Activated naive CD4-positive, alpha-beta T cell treated with anti-CD3 and anti-CD28 coated beads for 36 hours (primary cell): ENCODE measurements at places on chromosomes 12 and 14. TPM values are rescaled to one million over a fixed set of nuclear protein-coding genes. Genes with fewer than 3 reads are reported as not detected.
A peak's percentile ranks its signal among the peaks of the same experiment; 100 is the strongest.

- no peaks in the 10 kb centered on the region for H3K27me3 ChIP-seq
These were observed 636 bp downstream of the FBXO33 start for GRCh38 chr14:39431416-39432178.

GRCh38 chr12:87231818-87232217 lies 797.4 kb downstream of the C12orf50 start:
- DNase-seq = no peak
- no peaks in the 10 kb centered on the region for H3K36me3 ChIP-seq
- H3K27ac ChIP-seq = no peak overlapping the region
- no peaks in the 10 kb centered on the region for H3K4me1 ChIP-seq
- H3K4me3 ChIP-seq = no peak overlapping the region
- H3K27me3 ChIP-seq = no peaks in the 10 kb centered on the region

- DNase-seq = no peak
- H3K4me1 ChIP-seq = peaks cover 5% of the 10 kb centered on the region
- H3K27me3 ChIP-seq = peaks cover 2% of the 10 kb centered on the region
- no peak overlapping the region for H3K27ac ChIP-seq
- no peaks in the 10 kb centered on the region for H3K36me3 ChIP-seq
These were observed 170.5 kb downstream of the TSPAN9 start for GRCh38 chr12:3247629-3248161.

DNA sequence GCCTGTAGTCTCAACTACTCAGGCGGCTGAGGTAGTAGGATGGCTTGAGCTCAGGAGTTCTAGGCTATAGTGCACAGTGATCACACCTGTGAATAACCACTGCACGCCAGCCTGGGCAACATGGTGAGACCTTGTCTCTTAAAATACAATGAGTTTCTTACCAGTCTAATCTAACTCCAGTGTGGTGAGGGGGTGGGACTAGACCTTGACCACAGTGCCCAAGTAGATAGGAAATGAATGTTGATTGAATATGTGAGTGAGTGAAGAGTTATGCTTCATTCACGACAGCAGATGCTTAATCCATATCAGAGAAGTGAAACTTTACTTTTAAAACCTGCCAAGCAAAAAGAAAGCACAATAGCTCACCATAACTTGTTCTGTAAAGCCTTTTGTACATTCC lies 11.2 kb upstream of the AK7 start:
- no peak overlapping the region for H3K27ac ChIP-seq
- no peaks in the 10 kb centered on the region for H3K27me3 ChIP-seq
- peaks cover 5% of the 10 kb centered on the region for H3K4me1 ChIP-seq
- H3K36me3 ChIP-seq = peaks cover 9% of the 10 kb centered on the region

DNA sequence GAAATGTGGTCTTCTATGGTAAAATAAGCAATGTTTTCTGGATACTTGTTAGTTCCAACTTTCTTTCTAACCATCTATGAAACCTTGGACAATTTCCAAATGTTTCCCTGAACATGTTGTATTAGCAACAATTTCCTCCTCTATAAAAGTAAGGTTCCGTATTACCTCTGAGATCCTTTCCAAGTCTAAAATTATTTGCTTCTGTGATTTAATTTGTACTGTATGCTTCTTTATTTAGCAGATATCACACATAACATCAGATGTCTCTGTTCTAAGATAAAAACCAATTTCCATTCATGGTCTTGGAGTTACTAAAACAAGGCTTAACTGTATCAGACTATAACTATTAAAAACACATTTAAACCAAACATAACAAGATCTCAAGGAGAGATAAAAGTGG lies 177.2 kb downstream of the FOXA1 start:
- H3K27me3 ChIP-seq = no peaks in the 10 kb centered on the region
- no peaks in the 10 kb centered on the region for H3K36me3 ChIP-seq
- no peak overlapping the region for H3K4me3 ChIP-seq
- H3K27ac ChIP-seq = no peak overlapping the region

GRCh38 chr12:68667291-68667690 lies 19.5 kb upstream of the NUP107 start:
- H3K27ac ChIP-seq = peak overlapping the region; percentile 16
- H3K4me1 ChIP-seq = peaks cover 36% of the 10 kb centered on the region
- peaks cover 6% of the 10 kb centered on the region for H3K36me3 ChIP-seq
- no peak for DNase-seq
- no peaks in the 10 kb centered on the region for H3K27me3 ChIP-seq

DNA sequence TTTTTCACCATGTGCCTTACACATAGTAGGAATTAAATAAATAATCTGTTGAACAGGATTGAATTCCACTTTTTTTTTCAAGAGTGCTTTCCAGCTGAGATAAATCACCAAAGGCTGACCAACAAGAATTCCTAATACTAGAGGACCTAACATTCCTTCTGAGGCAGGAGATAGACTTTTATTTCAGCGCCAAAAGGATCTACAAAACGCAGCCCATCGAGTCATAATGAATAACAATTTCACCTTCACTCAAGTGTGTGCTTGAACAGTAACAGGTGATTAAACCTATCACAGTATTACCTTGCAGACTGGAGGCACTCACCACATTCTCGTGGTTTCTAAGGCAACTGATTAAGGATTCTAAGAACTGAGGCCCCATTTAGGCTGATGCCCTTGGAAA lies 224.3 kb upstream of the ATP2B1 start:
- DNase-seq = no peak
- peaks cover 28% of the 10 kb centered on the region for H3K4me1 ChIP-seq
- no peaks in the 10 kb centered on the region for H3K27me3 ChIP-seq
- H3K4me3 ChIP-seq = no peak overlapping the region
- no peaks in the 10 kb centered on the region for H3K36me3 ChIP-seq

DNA sequence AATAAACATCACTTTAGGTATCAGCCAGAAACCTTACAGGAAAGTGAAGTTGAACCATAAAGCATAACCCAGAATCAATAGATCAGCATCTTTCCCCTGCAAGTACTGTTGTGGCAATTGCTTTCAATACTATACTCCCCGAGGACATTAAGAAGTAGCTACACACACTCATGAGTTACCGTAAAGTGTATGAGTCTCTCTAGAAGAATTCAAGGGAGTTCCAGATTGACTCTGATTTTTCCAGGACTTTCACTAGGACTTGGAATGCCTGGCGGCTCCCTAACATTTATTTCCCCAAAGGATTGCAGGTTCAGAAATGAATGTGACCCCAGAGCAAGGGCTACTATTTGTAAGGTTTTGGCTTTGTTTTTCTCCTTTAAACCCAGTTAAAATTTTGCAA lies 465.4 kb upstream of the MDGA2 start:
- no peak overlapping the region for H3K4me3 ChIP-seq
- H3K36me3 ChIP-seq = no peaks in the 10 kb centered on the region
- DNase-seq = no peak
- H3K27me3 ChIP-seq = no peaks in the 10 kb centered on the region

DNA sequence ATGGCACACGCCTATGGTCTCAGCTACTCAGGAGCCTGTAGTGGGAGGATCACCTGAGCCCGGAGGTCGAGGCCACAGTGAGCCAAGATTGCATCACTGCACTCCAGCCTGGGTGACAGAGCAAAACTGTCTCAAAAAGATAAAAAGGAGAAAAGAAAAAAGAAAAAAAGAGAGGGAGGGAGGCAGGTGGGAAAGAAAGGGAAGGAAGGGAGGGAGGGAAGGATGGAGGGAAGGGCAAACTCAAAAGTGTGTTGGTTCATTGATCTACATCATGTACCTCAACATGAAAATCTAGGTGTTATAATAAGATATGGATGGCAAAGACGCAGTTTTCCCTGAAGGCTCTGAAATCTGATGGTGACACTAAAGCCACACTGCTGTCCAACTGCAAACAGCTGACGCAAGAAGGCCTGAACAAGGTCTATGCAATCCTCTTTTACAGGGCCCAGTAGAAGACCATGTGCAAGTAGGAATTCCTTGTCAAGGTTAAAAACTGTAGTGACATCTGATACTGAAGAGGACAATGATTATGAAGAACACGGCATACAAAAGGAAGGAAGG lies 143.6 kb downstream of the ITPR2 start:
- DNase-seq = no peak
- no peak overlapping the region for H3K27ac ChIP-seq
- H3K27me3 ChIP-seq = no peaks in the 10 kb centered on the region
- H3K4me3 ChIP-seq = no peak overlapping the region
- peaks cover 30% of the 10 kb centered on the region for H3K36me3 ChIP-seq
- H3K4me1 ChIP-seq = no peaks in the 10 kb centered on the region

GRCh38 chr14:61923348-61923747 lies 161.1 kb downstream of the SNAPC1 start:
- H3K4me1 ChIP-seq = no peaks in the 10 kb centered on the region
- no peak overlapping the region for H3K4me3 ChIP-seq
- H3K27ac ChIP-seq = no peak overlapping the region
- H3K36me3 ChIP-seq = no peaks in the 10 kb centered on the region
- peaks cover 15% of the 10 kb centered on the region for H3K27me3 ChIP-seq
- DNase-seq = peak; percentile 18

GRCh38 chr12:67508830-67509229 lies 139.7 kb upstream of the DYRK2 start:
- H3K4me1 ChIP-seq = peaks cover 12% of the 10 kb centered on the region
- no peak for DNase-seq
- no peak overlapping the region for H3K4me3 ChIP-seq
- no peak overlapping the region for H3K27ac ChIP-seq
- no peaks in the 10 kb centered on the region for H3K27me3 ChIP-seq
- H3K36me3 ChIP-seq = no peaks in the 10 kb centered on the region

- H3K27me3 ChIP-seq = no peaks in the 10 kb centered on the region
- DNase-seq = peak; percentile 48
- H3K4me3 ChIP-seq = no peak overlapping the region
- peaks cover 61% of the 10 kb centered on the region for H3K4me1 ChIP-seq
- peaks cover 3% of the 10 kb centered on the region for H3K36me3 ChIP-seq
These were observed 448.6 kb downstream of the FUT8 start for GRCh38 chr14:65860956-65861611.

- no peaks in the 10 kb centered on the region for H3K4me1 ChIP-seq
- peaks cover 32% of the 10 kb centered on the region for H3K36me3 ChIP-seq
- H3K27me3 ChIP-seq = no peaks in the 10 kb centered on the region
- no peak for DNase-seq
- H3K4me3 ChIP-seq = no peak overlapping the region
These were observed 55.7 kb downstream of the SFSWAP start for GRCh38 chr12:131766382-131767107.

DNA sequence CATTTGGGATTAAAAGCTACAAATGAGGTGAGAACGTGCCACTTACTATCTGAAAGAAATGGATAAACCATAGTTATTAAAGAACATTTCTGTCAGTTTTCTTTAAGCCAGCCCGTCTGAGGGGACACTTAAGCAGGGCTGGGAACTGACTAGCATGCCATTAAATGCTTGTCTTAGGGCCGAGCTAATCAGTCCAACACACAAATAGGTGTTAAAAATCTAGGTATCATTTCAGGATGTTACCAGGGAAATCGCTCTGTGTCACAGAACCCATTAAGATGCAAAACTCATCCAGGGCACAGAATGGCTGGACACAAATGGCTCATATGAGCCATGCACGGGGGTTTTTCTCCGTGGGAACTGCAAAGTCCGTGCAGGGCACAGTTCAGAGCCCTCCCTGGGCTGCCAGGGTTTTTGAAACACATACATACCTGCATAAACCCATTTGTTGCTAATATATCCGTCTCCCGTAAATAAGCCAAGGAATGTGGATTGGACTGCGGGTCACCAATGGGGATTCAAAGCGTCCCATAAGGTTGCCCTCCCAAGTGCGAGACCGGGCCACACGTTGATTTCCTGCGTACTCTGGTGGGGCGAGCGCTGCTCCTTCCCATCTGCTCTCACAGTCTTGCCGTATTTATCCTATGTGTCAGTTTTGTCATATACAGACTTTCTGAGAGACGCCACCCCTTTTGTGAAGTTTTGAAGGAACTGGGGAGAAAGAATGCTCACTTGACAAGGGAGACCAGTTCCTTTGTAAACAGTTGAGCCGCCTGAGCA lies 5.4 kb upstream of the GSC start:
- no peak overlapping the region for H3K27ac ChIP-seq
- DNase-seq = no peak
- H3K4me3 ChIP-seq = no peak overlapping the region
- H3K36me3 ChIP-seq = no peaks in the 10 kb centered on the region
- peaks cover 11% of the 10 kb centered on the region for H3K4me1 ChIP-seq

- H3K4me3 ChIP-seq = no peak overlapping the region
- peaks cover 3% of the 10 kb centered on the region for H3K27me3 ChIP-seq
- no peak for DNase-seq
- no peaks in the 10 kb centered on the region for H3K4me1 ChIP-seq
- no peak overlapping the region for H3K27ac ChIP-seq
These were observed 459.5 kb upstream of the PDE3A start for GRCh38 chr12:19908830-19909229.

DNA sequence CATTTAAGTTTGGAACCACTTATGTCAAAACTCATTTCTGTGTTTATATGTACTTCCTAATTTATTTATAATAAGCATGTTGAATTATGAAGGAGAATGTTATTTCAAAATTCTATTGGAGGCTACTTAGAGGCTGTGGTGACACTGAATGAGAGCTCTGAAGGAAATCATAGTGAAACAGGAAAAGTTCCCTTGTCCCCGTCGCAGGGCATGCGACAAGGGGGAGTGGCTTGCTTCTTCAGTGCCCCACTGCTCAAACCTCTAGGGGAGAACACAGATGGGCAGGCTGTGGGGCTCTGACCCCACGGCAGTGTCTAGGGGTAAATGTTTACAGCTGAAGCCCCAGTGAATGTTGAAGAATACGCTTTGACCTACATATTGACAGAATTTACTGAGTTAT lies 261.9 kb downstream of the RAD51B start:
- no peaks in the 10 kb centered on the region for H3K4me1 ChIP-seq
- H3K27ac ChIP-seq = no peak overlapping the region
- no peaks in the 10 kb centered on the region for H3K36me3 ChIP-seq
- no peak overlapping the region for H3K4me3 ChIP-seq
- DNase-seq = no peak
- H3K27me3 ChIP-seq = no peaks in the 10 kb centered on the region

GRCh38 chr12:46557539-46558373 lies 185.2 kb upstream of the SLC38A2 start:
- H3K36me3 ChIP-seq = peaks cover 3% of the 10 kb centered on the region
- peak overlapping the region; percentile 62 for H3K27ac ChIP-seq
- H3K4me1 ChIP-seq = peaks cover 42% of the 10 kb centered on the region
- H3K4me3 ChIP-seq = no peak overlapping the region
- no peak for DNase-seq

- H3K27me3 ChIP-seq = peaks cover 18% of the 10 kb centered on the region
- H3K27ac ChIP-seq = no peak overlapping the region
- H3K36me3 ChIP-seq = no peaks in the 10 kb centered on the region
- no peak overlapping the region for H3K4me3 ChIP-seq
- H3K4me1 ChIP-seq = peaks cover 4% of the 10 kb centered on the region
These were observed 127.9 kb downstream of the CACNA1C start for GRCh38 chr12:2180737-2181082.

Gene WDR20
- total RNA-seq = 21.4 TPM

Gene GYS2
- total RNA-seq = not detected
